Posterior vena cava (tissue), 2 donors: ENCODE measurements at places on chromosomes 1 and 21. TPM values are rescaled to one million over a fixed set of nuclear protein-coding genes. Genes with fewer than 3 reads are reported as not detected.

HHIPL2 gene
- total RNA-seq: 0.42 TPM

TSPAN1 gene
- total RNA-seq: 1.6 TPM

FAAH gene
- 2.4 TPM for total RNA-seq

EPHA8 gene
- total RNA-seq: not detected

ADGRL2 gene
- 40.6 TPM for total RNA-seq

CITED4 gene
- 9.5 TPM for total RNA-seq

NBPF3 gene
- total RNA-seq: 6.8 TPM
